ENCODE measurements at places on chromosomes 1 and 21. TPM values are rescaled to one million over a fixed set of nuclear protein-coding genes. Genes with fewer than 3 reads are reported as not detected.

- DNase-seq: no peak
These were observed 275.4 kb upstream of the BEND5 start for GRCh38 chr1:49052102-49052501.

GRCh38 chr1:9417695-9418094, 121.6 kb upstream of the SLC25A33 start:
- no peak for DNase-seq

DNA sequence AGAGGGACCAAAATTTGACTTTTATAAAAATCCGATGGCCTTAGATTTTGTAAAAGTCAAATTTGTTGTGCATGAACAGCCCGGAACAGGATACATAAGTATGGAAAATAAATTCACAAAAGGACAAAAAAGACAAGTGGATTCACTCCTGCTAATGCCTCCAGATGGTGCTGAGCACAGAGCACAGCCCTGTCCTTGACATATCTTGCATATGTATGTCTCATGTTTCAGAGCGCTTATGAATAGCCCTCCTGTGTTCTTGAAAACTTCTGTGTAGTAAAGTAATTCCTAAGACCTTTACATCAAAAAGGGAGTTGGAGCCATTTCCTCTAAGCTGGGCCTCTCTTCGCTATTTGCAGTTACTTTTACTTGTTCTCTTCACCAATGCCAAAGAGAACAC, 110.7 kb upstream of the RAB3GAP2 start:
- no peak for DNase-seq

- DNase-seq: no peak
These were observed 24.1 kb downstream of the TNNT2 start for GRCh38 chr1:201353186-201353940.

DNA sequence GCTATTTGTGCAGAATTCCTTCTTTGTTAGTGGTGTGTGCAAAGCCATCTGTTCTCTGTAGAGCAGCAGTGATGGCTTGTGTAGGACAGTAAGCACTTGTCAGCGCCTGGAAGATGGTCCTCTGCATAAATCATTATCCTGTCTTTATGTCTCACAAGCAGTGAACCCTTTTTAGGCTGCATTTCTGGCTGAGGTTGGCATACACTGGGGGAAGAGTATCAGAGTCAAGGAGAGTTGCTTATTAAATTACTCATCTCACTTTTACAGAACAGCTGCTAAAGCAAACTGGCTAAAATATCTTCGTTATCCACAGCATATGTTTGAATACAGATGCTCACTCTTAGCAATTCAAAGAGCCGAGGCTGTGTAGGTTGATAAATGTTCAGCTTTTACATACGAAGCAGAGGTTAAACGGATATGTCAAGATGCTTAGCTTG, 54.6 kb upstream of the NCAM2 start:
- DNase-seq: no peak

- DNase-seq: peak; percentile 86
These were observed 1.4 kb downstream of the KIF26B start for GRCh38 chr1:245156041-245156735.

GRCh38 chr1:210727709-210728108, 399.0 kb downstream of the HHAT start:
- no peak for DNase-seq

GRCh38 chr1:215599418-215600074, 32.4 kb downstream of the KCTD3 start:
- no peak for DNase-seq

DNA sequence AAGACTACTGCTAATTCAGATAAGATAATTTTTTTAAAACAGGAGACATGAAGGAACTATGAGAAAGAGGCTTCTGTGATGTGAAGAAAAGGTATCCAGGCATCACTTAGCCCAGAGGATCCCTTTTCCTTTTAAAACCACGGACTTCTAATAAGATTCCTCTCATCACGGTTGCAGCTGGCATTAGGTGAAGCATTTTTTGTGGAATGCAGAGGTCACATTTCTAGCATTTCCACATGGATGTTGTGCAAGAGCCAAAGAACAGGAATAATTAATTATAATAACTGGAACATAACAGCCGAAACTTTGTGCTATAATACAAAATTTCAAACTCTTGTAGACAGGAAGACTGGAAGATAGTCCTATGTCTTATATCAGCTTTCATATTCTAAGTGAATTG, 27.6 kb downstream of the CYP2J2 start:
- DNase-seq: no peak

DNA sequence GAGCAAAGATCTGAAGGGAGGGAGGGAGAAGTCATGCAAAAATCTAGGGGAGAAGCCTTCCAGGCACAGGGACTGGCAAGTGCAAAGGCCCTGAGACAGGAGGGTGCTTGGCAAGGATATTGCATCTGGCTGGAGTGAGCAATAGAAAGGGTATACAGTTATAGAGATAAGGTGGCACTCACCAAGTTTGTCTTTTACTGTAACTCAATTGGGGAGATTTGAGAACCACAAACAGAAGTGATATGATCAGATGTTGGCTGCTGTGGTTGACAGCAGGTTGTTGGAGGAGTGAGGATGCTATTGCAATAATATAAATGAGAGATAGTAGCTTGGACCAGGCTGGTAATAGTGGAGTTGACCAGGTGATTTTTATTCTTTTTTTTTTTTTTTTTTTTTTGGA, 25.6 kb downstream of the MCOLN3 start:
- no peak for DNase-seq

GRCh38 chr1:68347415-68347814, 102.3 kb downstream of the RPE65 start:
- peak; percentile 31 for DNase-seq

GRCh38 chr1:150118716-150119115, 31.0 kb upstream of the PLEKHO1 start:
- no peak for DNase-seq

The CDC42SE1 gene
- 87.7 TPM for total RNA-seq

The OR6F1 gene
- not detected for total RNA-seq

The OR2L8 gene
- total RNA-seq: not detected

The HPDL gene
- 0.80 TPM for total RNA-seq

Measured in lung (tissue), 17 donors.